ENCODE measurements at places on chromosomes 7 and 10.
A peak's percentile ranks its signal among the peaks of the same experiment; 100 is the strongest.

DNA sequence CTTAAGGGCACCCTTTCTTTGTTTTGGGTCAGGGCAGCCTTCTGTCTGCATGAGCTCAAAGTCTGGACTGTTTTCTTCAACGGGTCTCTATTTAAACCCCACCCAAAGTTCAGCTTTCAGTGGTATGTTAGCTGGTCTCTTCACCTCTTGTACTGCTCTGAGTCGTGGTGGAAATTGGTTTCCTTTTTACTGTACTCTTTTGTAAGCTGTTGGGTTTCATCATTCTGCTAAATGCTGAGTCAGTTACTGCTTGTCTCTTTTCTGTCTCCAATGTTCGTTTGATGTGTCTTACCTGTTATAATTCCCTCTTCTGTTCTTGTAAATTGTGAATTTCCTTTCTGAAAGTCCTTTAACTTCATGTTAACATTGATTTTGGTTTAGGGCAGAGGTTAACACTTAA, 64.1 kb upstream of the MALRD1 start:
- no peak for DNase-seq

DNA sequence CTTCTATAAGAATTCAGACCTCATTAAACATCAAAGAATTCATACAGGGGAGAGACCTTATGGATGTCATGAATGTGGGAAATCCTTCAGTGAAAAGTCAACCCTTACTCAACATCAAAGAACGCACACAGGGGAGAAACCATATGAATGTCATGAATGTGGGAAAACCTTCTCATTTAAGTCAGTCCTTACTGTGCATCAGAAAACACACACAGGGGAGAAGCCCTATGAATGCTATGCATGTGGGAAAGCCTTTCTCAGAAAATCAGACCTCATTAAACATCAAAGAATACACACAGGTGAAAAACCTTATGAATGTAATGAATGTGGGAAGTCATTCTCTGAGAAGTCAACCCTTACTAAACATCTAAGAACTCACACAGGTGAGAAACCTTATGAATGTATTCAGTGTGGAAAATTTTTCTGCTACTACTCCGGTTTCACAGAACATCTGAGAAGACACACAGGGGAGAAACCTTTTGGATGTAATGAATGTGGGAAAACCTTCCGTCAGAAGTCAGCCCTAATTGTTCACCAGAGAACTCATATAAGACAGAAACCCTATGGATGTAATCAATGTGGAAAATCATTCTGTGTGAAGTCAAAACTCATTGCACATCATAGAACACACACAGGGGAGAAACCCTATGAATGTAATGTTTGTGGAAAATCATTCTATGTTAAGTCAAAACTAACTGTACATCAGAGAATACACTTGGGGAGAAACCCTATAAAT, 24.1 kb downstream of the ZNF37A start:
- no peak for DNase-seq

- no peak for DNase-seq
Measured at GRCh38 chr7:151069841-151070573, 10.6 kb downstream of the FASTK start.

- DNase-seq: peak; percentile 86
Measured at GRCh38 chr10:124403548-124403947, 15.2 kb downstream of the OAT start.
